ENCODE measurements at places on chromosomes 2 and 18. TPM values are rescaled to one million over a fixed set of nuclear protein-coding genes. Genes with fewer than 3 reads are reported as not detected.

Gene CRACDL
- total RNA-seq, result 0.12 TPM

Gene CIB4
- total RNA-seq, result not detected

Gene GPR155
- 8.8 TPM for total RNA-seq

Gene NEU4
- total RNA-seq, result 1.2 TPM

Gene CRYBA2
- total RNA-seq, result not detected

Gene EML6
- total RNA-seq, result 2.4 TPM

Gene KIF5C
- 26.8 TPM for total RNA-seq

- no peak for DNase-seq
These were observed 10.7 kb downstream of the RBM43 start for GRCh38 chr2:151251012-151251411.

DNA sequence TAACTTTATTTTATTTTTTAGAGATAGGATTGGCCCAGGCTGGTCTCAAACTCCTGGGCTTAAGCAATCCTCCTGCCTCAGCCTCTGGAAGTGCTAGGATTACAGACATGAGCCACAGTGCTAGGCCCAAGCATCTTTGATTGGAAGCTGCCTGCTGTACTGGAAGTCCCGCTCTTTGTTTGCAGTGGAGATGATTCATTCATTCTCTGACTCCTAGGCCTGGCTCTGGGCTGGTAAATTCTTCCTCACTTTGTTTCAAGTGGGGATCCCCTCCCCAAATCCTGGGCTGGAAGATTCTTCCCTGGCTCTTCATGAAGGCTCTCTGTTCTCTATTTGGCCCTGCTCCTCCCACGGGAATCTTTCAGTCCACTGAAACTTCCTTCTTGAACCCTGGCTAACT, 81.9 kb downstream of the NEURL3 start:
- DNase-seq, result no peak

- DNase-seq, result no peak
These were observed 44.1 kb downstream of the ZNF385B start for GRCh38 chr2:179817181-179817841.

DNA sequence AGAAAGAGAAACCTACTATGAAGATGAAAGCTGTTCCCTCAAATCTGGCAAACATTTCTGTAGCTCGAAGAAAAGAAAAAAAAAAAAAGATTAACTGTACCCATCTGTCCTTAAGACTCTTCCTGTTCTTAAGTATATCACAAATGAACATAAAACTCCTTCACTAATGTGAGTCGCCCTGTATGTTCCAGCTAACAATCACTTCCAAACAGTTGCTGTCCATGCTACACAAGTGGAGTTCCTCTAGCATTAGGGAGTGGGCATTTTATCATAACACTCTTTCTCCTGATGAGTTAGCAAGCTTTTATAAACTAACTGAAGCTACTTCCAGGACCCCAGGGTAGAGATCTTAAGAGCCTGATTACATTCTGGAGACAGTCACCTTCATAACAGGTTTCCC, 5.8 kb downstream of the CUL3 start:
- DNase-seq, result no peak

GRCh38 chr2:216517447-216518225, 19.0 kb downstream of the RPL37A start:
- no peak for DNase-seq

GRCh38 chr18:10094655-10095054, 180.8 kb downstream of the VAPA start:
- DNase-seq, result no peak

GRCh38 chr2:38095079-38095995, 19.4 kb upstream of the CYP1B1 start:
- no peak for DNase-seq

- no peak for DNase-seq
These were observed 422.9 kb upstream of the TRIB2 start for GRCh38 chr2:12293874-12294273.

GRCh38 chr2:85722519-85722918, 28.4 kb downstream of the GNLY start:
- no peak for DNase-seq

DNA sequence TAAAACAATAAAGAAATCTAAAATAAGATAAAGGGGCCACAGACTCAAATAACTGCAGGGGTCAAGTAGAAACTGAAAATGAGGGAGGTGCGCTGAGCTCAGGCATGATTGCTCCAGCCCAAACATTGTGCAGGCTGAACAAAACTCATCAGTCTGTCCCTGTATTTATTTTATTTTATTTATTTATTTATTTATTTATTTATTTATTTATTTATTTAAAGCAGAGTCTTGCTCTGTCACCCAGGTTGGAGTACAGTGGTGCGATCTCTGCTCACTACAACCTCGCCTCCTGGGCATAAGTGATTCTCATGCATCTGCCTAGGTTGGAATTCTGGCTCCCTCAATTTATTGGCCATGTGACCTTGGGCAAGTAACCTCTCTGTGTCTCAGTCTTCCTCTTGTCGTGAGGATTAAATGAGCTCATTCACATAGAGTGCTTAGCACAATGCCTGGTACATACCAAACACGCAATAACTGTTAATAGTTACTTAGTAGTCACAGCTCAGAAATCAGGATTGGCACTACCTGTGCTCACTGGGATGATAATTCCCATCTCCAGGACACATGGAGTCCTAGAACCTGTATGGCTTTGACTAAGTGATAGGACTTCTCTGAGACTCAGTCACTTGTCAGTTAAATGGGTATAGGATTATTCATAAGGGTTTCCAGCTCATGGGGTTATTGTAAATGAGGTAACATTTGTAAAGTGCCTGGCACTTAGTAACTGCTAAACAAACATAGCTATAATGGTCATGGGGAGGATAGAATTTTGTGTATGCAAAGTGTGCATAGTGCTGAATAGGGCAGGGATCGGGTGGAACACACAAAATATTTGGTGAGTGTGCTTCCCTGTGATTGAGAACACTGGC, 6.0 kb downstream of the SPEG start:
- no peak for DNase-seq

DNA sequence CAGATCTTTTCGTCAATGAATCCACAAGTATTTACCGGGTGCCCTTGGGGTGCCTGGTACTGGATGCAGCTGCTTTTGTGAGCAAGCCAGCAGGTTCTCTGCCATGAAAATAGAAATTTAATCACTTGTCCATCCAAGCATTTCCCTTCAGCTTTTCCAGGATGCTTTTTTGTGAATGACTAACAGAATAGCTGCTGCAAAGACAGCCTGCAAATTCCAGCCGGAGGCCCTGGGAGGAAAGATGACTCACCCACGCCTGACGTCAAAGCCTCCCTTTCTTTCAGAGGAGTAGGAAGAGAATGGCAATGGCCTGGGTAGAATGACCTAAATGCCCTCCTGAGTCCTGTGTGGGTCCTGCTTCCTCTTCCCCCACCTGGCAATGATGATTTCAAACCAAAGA, 111.9 kb downstream of the AP1S3 start:
- DNase-seq, result no peak

- DNase-seq, result no peak
These were observed 366.3 kb upstream of the TFPI start for GRCh38 chr2:187920511-187920910.

GRCh38 chr2:108355906-108356734, 21.6 kb upstream of the SULT1C4 start:
- no peak for DNase-seq

Data from activated naive CD4-positive, alpha-beta T cell treated with anti-CD3 and anti-CD28 coated beads, Interleukin-2, amount 50 U/mL, for 72 hours (primary cell).